ENCODE measurements at places on chromosomes 2 and 18. TPM values are rescaled to one million over a fixed set of nuclear protein-coding genes. Genes with fewer than 3 reads are reported as not detected.

GRCh38 chr2:236847023-236847422 lies 238.7 kb upstream of the COPS8 start:
- DNase-seq: no peak

DNA sequence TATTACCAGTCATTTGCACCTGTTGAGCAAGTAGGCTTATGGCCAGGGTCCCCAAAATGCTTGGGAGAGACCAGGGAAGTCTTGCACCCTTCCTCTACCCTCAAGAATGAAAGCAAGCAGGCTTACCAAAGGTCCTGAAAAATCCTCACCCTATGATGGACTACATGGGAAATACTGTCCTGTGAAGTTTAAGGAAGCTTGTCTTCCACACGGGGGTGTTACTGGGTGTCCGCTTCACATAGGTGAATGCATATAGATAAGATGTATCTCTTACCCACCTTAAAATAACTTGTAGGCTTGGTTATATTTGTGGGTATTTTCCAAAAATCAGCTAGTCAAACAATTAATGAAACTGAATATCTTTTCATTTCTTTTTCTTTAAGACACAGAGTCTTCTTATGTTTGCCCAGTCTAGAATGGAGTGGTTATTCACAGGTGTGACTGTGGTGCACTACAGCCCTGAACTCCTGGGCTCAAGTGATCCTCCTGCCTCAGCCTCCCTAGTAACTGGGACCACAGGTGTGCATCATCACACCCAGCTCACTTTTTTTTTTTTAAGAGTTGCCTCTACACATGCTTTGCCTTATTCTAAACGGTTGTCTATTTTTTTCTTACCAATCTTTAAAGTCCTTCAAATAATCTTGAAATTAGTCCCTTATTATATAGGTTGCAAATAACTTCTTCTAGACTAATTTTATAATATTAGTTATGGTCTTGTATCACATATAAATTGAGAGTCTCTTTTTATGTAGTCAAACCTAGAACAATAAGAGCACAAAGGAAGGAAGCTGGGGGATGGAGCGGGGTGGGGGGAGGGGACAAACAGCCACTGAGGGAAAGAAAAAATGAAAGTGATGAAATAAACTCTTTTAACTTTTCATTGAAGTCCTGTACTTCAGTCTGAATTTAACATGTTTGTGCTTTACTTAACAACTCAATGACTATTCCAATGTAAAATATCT lies 49.0 kb downstream of the CERKL start:
- DNase-seq: no peak

GRCh38 chr18:74146756-74147155 lies 878 bp downstream of the FBXO15 start:
- DNase-seq: no peak

DNA sequence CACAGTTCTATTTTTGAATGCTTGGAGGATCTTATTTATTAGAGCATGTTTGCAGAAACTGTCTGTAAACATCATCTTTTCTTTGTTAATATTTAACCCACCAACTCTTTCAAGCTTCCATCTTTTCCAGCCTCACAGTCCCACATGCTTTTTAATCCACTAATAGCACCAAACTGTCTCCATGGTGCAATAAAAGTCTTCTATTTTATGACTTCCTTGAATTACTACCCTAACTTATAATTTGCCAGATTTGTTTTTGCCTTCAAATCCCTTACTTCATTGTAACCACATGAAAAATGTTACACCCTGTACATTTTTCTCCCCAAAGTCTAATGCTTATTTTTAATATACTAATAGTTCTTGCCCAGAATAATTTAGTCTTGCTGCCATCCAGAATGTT lies 792.6 kb downstream of the PLCL1 start:
- no peak for DNase-seq

GRCh38 chr2:58635801-58636375 lies 394.8 kb upstream of the FANCL start:
- no peak for DNase-seq

DNA sequence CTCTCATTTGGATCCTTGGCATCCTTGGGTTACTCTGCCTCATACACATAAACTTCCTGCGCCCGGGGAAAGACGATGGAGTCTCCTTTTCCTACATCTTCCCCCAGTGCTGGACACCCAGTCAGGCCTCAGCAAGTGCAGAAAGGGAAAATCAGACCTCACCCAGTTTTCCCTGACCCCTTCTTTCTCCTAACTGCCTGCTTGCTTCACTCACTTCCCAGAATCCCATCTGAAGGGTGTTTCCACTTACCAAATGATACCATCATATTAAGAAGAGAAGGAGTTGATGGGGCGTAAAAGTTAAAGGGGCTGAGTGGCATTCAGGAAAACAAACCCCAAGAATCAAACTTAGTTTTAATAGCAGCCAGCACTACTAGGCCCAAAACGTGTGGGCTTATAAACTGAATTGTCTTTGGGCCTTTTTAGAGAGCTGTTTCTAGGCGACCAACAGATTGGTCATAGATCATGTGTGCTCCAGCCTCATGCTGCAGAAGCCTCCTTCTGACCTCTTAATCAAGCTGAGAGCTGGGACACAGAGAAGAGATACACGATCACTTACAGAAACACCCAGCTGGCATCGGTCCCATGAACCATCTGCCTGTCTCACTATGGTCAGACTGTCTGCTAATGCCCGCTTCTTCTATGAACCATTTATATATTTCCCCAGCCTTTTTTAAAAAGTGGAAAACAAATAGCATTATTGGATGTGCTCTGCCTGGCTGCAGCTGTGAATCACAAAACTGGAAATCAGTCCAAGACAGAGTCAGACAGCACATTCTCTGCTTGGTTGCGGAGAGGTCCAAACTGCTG lies 165.7 kb upstream of the SLC14A2 start:
- no peak for DNase-seq

The NEU2 gene
- not detected for total RNA-seq

The CYRIA gene
- 11.7 TPM for total RNA-seq

The STPG4 gene
- 0.72 TPM for total RNA-seq
